Heart right ventricle (tissue), 16 donors: ENCODE measurements at places on chromosomes 3 and 15. TPM values are rescaled to one million over a fixed set of nuclear protein-coding genes. Genes with fewer than 3 reads are reported as not detected.

GRCh38 chr15:87212041-87212440 is 1044.5 kb downstream of the NTRK3 start:
- no peak for DNase-seq

DNA sequence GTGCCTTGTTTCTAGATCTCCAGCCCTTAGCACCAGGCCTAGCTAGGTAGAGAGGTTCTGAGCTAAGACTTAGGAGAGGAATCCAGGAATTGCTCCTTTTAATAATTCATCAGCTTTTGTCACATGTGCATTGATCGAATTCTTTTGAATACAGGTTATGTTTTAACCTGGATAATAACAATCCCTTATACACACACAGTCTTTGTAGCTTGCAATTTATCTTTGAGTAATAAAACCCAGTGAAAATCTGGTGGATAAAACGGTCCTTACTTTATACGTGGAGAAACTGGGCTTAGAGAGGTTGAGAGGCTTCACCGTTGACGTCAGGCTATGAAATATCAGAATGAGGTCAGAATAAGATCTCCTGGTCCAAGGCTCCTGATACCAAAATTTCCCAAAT is 7.2 kb upstream of the SCN10A start:
- no peak for DNase-seq

DNA sequence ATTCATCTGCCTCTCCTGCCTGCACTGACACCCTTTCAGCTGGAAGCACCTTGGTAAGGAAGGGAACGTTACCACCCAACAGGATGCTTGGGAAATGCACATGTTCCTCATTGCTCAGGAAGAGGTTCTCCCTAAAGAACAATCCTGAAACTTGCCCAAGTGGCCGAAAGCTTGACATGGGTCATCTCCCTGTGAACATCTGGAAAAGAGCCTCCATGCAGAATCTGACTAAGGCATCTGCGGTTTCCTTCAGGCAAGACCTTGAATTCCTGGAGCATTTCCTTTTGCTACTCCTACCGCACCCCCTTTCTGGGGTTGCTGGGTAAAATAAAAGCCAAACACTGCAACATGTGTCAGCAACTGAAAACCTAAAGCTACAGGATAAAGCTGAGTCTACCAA is 68.7 kb upstream of the SNRK start:
- DNase-seq = peak; percentile 34

Gene MESP1
- polyA plus RNA-seq = 9.2 TPM

Gene ITPKA
- polyA plus RNA-seq = 4.4 TPM
